ENCODE measurements at places on chromosomes 2 and 18. TPM values are rescaled to one million over a fixed set of nuclear protein-coding genes. Genes with fewer than 3 reads are reported as not detected.

The OTOF gene
- not detected for total RNA-seq

The PLGLB2 gene
- total RNA-seq, result 2.9 TPM

The LYG2 gene
- not detected for total RNA-seq

The CNRIP1 gene
- 24.0 TPM for total RNA-seq

The AQP12A gene
- not detected for total RNA-seq

The CCDC68 gene
- under 0.01 TPM for total RNA-seq

The PTPRN gene
- total RNA-seq, result 0.33 TPM

The B3GNT7 gene
- total RNA-seq, result under 0.01 TPM

The ASTL gene
- total RNA-seq, result not detected

The TFCP2L1 gene
- not detected for total RNA-seq

The TNS1 gene
- total RNA-seq, result 22.0 TPM

The ABHD1 gene
- 0.73 TPM for total RNA-seq

The HOXD13 gene
- total RNA-seq, result not detected

The FSHR gene
- total RNA-seq, result not detected

The ABHD3 gene
- total RNA-seq, result 25.3 TPM

The ZSWIM2 gene
- not detected for total RNA-seq

The LINC00305 gene
- not detected for total RNA-seq

The UCN gene
- total RNA-seq, result 2.1 TPM

The EDAR gene
- total RNA-seq, result not detected

The MITD1 gene
- total RNA-seq, result 26.4 TPM

The STK36 gene
- total RNA-seq, result 36.7 TPM

The GATA6 gene
- 0.33 TPM for total RNA-seq

The RFX8 gene
- total RNA-seq, result 0.36 TPM

The IGFBP2 gene
- total RNA-seq, result 0.69 TPM

The FAM237A gene
- total RNA-seq, result not detected

The VSNL1 gene
- 0.34 TPM for total RNA-seq

The SYT4 gene
- total RNA-seq, result not detected

The ITGA4 gene
- 86.9 TPM for total RNA-seq

The SLC19A3 gene
- 4.1 TPM for total RNA-seq

The EVX2 gene
- total RNA-seq, result not detected

The COL4A3 gene
- total RNA-seq, result not detected

The NMS gene
- total RNA-seq, result not detected

The COLEC11 gene
- 0.34 TPM for total RNA-seq

The CRIM1 gene
- total RNA-seq, result 1.7 TPM

The PXDN gene
- 134 TPM for total RNA-seq

The RNF138 gene
- 56.6 TPM for total RNA-seq

The SMPD4 gene
- 24.2 TPM for total RNA-seq

The HAAO gene
- total RNA-seq, result 0.31 TPM

The SNTG2 gene
- not detected for total RNA-seq

The DCDC2C gene
- not detected for total RNA-seq

The CCDC150 gene
- total RNA-seq, result 10.8 TPM
